ENCODE measurements at places on chromosomes 2 and 18.

DNA sequence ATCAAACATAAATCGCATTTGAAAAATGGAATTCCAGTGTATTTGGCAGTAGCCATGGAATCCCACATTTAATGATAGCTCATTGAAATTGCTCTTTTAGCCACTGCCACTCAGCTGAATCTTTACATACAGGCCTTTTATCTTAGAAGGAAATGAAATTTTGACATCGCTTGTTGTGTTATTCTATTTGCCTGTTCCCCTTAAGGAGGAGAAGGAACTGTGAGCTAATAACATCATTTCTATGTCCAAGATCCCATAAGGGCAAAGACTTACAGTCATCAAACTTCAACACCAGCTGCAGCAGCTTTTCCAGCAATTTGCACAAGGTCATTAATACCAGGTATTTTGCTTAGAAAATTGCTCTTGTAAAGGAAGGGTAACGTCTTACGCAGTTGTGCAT lies 6.0 kb upstream of the PDCL3 start:
- no peak for DNase-seq

GRCh38 chr18:75167759-75168618 lies 41.0 kb downstream of the PTGR3 start:
- DNase-seq: no peak

DNA sequence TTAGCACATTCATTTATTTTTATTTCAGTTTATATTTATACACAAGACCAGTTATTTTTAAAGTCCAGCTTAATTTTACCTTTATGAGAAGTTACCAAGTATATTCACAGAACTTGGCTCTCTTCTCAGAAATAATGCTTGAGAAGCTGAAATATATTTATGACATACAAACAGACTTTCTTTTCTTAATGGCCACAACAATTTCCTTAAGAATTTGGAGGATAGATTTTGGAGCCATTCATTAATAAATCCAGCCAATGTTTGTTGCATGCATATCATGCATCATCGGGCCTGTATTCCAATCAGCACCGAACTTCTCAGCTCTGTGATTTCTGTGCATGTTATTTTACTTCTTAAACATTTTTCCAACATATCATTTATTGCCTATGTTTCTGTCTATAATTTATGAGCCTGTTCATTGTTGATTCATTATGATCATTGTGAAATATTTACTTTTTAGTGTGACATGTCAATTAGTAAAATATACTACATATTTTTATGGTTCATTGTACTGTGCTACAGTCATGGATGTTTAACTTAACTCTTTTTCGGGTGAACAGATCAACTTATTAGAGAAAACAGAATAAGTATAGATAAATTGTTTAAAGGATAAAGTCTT lies 3.5 kb downstream of the GULP1 start:
- DNase-seq: no peak

- peak; percentile 63 for DNase-seq
Measured at GRCh38 chr18:77124452-77124922, 8.1 kb downstream of the MBP start.

DNA sequence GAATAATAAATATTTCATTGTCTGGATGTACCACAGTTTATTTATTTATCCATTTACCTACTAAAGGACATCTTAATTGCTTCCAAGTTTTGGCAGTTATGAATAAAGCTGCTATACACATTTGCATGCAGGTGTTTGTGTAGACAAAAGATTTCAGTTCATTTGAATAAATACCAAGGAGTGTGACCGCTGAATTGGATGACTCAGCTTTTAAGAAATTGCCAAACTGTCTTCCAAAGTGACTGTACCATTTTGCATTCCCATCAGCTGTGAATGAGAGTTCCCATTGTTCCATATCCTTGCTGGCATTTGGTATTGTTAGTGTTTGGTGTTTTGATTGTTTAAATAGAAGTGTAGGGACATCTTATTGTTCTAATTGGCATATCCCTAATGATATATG lies 36.2 kb upstream of the FMNL2 start:
- no peak for DNase-seq

GRCh38 chr18:71136487-71136886 lies 847.6 kb downstream of the SOCS6 start:
- no peak for DNase-seq

- DNase-seq: no peak
Measured at GRCh38 chr2:217909156-217909820, 93.5 kb downstream of the TNS1 start.

DNA sequence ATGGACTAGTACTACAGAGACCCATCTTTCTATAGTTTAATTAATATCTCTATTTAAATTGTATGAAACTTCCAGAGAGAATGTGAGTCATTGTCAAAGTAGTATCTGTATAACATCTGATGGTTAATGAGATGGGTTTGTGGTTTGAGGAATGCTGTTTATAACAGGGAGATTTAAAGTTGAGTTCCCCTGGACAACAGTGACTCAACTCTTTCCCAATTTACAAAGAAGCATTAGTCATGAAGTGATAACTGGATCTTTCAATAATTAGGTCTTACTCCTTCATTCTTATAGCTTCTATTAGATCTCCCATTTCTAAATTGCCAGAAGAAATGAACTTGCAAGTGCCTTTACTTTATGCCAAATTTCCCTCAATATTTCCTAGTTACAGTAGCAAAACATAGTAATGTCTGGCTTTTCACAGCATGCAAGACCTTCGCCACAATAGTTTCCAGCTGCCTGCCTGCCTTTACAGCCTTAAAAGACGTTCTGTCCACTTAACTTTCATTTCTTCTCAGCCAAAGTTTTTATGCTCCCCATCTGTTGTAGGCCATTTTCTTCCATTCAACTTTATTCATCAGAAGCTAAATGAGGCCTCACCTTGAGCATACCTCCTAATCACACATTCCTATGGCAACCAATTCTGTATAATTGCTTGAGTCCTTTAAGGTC lies 47.7 kb upstream of the WDR75 start:
- DNase-seq: no peak

DNA sequence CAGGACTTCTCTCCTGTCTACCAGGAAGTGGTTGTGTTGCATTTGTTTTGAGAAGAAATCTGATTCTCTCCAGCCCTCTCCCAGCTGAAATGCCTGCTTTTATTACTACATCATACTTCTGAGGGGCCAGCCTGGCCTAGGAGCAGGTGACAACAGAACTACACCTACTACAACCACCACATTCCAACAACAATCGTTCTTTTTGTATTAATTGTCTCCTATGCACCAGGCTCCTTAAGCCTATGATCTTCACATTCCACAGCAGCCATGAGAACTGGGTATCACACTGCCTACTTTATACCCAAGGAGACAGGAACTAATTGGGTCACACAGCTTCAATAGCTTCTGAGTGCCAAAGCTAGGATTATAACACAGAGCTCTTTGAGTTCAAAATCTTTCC lies 167.7 kb downstream of the TDRD15 start:
- DNase-seq: no peak

- no peak for DNase-seq
Measured at GRCh38 chr2:54054271-54054670, 61.1 kb upstream of the ACYP2 start.
